ENCODE measurements at places on chromosomes 3 and 15.
A peak's percentile ranks its signal among the peaks of the same experiment; 100 is the strongest.

- no peak for DNase-seq
These were observed 603.1 kb downstream of the MCTP2 start for GRCh38 chr15:94834494-94834893.

DNA sequence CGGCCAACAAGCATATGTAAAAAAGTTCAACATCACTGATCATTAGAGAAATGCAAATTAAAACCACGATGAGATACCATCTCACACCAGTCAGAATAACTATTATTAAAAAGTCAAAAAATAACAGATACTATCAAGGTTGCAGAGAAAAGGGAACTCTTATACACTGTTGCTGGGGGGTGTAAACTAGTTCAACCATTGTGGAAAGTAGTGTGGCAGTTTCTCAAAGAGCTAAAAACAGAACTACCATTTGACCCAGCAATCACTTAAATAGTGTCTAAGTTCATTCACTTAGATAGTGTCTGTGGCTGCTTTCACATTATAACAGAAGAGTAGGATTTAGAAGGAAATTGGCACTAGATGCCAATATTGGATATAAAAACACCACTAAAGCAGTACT lies 49.7 kb downstream of the CGGBP1 start:
- DNase-seq: no peak

DNA sequence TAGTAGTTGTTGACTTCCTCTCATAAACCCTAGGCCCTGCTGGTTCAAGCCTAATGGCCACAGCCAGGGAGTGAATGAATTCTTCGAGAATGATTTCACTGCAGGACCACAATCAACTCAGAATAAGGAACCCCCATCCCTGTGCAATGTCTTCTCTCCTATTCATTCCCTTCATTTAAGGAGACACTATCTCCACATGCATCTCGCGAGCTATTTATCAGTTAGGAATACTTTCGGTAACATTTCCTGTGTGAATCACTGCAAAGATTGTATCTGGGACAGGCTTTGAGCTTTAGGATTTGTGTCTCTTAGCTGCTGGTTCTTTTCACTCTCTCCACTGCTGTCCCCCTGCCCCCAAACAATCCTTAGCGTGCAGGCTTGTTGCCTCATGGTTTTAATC lies 94.4 kb downstream of the MYLK start:
- no peak for DNase-seq

GRCh38 chr3:196965804-196966173 lies 2.8 kb downstream of the PIGZ start:
- DNase-seq: no peak

- no peak for DNase-seq
These were observed 64.3 kb upstream of the GATM start for GRCh38 chr15:45442507-45443135.

DNA sequence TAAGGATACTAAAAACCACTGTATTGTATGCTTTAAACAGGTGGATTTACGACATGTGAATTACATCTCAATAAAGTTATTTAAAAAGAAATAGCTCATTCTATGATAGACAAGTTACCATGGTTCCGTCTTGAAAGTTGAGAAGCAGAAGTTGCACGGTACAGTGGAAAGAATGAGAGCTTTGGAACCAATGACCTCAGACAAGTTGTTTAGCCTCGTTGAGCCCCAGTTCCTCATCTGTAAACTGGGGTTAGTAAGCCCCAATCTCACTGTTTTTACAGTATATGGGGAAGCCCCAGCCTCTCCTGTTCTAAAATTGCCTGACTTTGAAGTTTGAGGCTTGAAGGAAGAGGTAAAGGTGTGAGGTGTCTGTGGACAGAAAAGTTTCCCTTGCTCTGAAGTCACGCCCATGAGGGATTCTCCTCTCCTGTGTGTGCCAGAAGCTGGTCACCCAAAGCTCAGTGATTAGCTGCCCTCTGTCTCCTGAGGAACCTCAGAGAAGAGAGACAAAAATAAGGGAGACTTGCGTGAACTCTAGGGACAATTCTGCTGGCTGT lies 10.0 kb downstream of the CRYGS start:
- peak; percentile 40 for DNase-seq

DNA sequence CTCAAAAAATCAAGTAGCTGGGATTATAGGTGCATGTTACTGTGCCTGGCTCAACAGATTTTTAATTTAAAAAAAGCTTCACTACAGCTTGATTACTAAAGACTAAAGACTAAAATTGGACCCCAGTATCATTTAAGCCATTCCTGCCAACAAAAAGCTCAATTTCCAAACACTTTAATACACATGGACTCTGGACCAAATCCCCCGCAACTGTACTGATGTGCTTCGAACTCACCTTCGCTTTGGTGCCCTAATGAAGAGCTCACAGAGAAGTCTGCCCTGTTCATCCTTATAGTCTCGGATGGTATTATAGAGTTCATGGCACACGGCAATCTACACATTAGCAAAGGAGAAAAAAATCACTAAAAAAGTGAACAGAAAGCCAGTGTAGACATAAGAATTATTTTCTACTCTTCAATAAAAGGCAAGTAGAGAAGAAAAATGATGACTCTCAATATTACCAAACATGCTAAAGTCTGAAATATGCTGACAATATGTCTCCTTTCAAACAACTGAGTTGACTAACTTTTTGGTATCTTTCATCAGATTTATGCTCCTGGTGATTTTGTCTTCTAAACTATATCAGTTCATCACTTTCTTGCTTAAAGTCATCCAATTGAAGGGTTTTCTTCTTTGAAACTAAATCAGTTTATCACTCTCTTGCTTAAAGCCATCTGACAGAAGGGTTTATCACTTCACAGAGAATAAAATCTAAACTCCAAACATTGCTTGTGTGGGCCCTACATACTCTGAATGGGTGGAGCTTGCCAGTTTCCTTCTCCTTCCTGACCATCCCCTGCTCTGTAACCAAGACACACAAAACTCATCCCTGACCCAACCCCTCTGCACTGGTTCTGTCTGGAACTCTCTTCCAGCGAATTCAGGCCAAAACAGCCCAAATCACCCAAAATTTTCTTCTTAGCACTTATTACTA lies 7.2 kb downstream of the PBRM1 start:
- DNase-seq: no peak

All from activated CD4-positive, alpha-beta T cell treated with anti-CD3 and anti-CD28 coated beads, Interleukin-2, amount 50 U/mL, for 48 hours (primary cell).